ENCODE measurements at places on chromosomes 16 and 17. TPM values are rescaled to one million over a fixed set of nuclear protein-coding genes. Genes with fewer than 3 reads are reported as not detected.

DNA sequence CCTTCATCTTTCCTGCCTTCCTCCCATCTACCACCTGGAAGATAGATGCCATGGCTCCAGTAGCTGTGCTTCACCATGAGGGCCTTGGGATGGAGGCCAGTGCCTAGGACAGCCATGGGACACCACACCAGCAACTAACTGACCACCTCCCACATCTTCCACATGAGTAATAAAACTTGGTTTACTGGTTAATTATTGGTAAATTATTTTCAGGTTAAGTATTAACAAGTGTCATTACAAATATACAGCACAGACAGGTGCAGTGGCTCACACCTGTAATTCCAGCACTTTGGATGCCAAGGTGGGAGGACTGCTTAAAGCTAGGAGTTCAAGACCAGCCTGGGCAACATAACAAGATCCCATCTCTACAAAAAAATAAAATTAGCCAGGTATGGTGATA lies 14.0 kb downstream of the CDIP1 start:
- H3K4me1 ChIP-seq: peaks cover 3% of the 10 kb centered on the region
- no peak for DNase-seq
- H3K36me3 ChIP-seq: no peaks in the 10 kb centered on the region

DNA sequence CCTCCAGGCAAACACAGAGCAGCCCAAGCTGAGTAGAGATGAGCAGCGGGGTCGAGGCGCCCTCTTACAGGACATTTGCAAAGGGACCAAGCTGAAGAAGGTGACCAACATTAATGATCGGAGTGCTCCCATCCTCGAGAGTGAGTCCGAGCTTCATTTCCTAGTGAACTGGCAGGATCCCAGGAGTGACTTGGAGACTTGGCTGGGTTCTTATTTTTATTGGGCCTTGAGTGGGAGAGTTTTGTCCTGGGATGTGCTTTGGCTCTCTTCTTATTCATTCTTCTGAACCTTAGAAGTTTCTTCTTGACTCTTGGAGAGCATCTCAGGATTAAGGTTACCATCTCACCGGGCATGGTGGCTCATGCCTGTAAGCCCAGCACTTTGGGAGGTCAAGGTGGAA lies 27.2 kb upstream of the CDC6 start:
- H3K4me1 ChIP-seq: no peaks in the 10 kb centered on the region
- DNase-seq: no peak
- H3K27ac ChIP-seq: no peak overlapping the region
- no peak overlapping the region for H3K4me3 ChIP-seq
- peaks cover 12% of the 10 kb centered on the region for H3K36me3 ChIP-seq

DNA sequence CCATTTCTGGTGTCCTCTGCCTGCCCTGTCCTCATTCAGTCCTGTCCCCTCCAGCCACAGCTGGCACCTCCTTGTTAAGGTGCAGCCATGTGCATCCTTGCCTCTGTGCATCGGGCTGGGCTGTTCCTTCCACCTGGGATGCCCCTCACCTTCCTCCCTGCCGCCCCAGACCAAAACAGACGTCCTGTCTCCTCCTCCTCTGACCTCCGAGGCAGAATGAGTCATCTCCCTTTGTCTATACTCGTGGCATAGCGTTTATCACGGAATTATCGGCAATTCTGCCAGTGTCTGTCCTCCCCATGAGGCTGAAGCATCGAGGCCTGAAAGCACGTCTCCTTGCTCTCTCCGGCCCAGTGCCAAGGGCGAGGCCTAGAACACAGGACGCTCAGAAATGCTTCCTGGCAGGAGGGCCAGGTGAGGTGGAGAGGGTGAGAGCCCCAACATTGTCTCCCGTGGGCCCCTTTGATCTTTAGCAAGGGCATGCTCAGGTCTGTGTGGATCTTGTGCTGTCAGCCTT lies 4.6 kb downstream of the RAI1 start:
- peak; percentile 60 for DNase-seq
- H3K4me1 ChIP-seq: peaks cover 44% of the 10 kb centered on the region

DNA sequence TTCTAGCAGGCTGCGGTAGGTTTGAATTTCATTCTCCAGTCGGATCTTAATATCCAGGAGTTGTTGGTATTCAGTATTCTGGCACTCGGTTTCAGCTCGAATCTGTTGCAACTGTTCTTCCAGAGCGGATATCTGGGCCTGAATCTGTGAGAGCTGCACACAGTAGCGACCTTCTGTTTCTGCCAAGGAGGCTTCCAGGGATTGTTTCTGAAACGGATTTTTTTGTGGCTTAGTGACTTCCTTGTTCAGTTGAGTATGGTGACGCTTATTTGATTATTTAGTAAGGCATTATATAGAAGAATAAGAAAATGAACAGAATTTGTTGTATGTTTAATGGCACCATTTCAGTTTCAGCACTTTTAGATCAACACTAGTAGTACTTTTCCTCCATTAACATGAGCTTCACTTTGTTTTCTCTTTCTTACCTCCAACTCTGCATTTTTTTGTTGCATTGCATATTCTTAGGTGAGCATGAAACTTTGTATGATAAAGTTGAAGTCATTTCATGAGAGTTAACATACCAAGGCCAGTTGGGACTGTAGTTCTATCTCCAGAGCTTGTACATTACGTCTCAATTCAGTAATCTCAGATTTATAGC lies 2.8 kb downstream of the KRT10 start:
- DNase-seq: no peak
- no peaks in the 10 kb centered on the region for H3K36me3 ChIP-seq
- H3K4me1 ChIP-seq: no peaks in the 10 kb centered on the region
- peak overlapping the region; percentile 91 for H3K27ac ChIP-seq
- H3K4me3 ChIP-seq: peak overlapping the region; percentile 42

GRCh38 chr16:19888834-19889233 lies 4.2 kb upstream of the GPRC5B start:
- no peaks in the 10 kb centered on the region for H3K36me3 ChIP-seq
- peaks cover 23% of the 10 kb centered on the region for H3K27me3 ChIP-seq
- no peak overlapping the region for H3K4me3 ChIP-seq
- DNase-seq: no peak

- H3K4me3 ChIP-seq: no peak overlapping the region
- no peak overlapping the region for H3K27ac ChIP-seq
- no peaks in the 10 kb centered on the region for H3K36me3 ChIP-seq
Measured at GRCh38 chr16:86042393-86042792, 143.4 kb downstream of the IRF8 start.

DNA sequence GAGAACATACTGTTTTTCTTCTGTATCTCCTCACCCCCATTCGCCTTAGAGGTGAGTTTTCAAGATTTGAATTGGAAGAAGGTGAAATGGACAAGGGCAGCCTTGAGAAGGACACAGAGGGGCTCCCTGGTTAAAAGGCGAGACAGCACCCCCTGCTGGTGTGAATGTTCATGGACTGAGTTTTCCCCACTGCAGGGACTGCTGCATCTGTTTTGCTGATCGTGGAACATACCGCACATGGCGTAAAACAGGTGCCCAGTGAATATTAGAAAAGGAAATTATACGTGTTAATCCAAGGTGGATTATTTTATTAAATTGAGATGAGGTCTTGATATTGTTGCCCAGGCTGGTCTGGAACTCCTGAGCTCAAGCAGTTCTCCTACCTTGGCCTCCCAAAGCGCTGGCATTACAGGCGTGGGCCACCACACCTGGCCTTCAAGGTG lies 54.5 kb downstream of the NDE1 start:
- no peaks in the 10 kb centered on the region for H3K4me1 ChIP-seq
- no peak overlapping the region for H3K4me3 ChIP-seq
- H3K27me3 ChIP-seq: no peaks in the 10 kb centered on the region
- H3K36me3 ChIP-seq: peaks cover 70% of the 10 kb centered on the region
- no peak for DNase-seq

DNA sequence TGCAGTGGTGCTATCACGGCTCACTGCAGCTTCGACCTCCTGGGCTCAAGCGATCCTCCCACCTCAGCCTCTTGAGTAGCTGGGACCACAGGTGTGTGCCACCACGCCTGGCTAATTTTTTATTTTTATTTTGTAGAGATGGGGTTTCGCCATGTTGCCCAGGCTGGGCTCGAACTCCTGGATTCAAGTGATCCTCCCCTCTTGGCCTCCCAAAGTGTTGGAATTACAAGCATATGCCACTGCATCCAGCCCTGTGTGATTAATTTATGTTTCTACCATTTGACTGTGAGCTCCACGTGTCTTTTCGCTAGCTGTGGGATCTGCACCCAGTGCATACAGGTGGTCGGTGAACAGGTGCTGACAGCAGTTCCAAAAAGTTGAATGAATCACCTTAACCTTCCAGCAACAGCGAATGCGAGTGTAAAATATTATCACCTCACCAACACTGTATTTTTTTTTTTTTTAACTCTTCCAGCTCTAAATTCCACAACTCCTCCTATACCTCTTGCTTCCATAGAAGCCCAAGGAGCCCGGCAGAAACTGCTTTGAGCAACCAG lies 484 bp upstream of the NUDT7 start:
- no peak for DNase-seq
- H3K27me3 ChIP-seq: no peaks in the 10 kb centered on the region
- H3K4me3 ChIP-seq: no peak overlapping the region
- peaks cover 12% of the 10 kb centered on the region for H3K4me1 ChIP-seq
- H3K27ac ChIP-seq: no peak overlapping the region

GRCh38 chr16:30853758-30854157 lies 40.1 kb downstream of the BCL7C start:
- no peaks in the 10 kb centered on the region for H3K4me1 ChIP-seq
- no peaks in the 10 kb centered on the region for H3K36me3 ChIP-seq
- DNase-seq: no peak
- H3K27ac ChIP-seq: no peak overlapping the region
- no peak overlapping the region for H3K4me3 ChIP-seq

DNA sequence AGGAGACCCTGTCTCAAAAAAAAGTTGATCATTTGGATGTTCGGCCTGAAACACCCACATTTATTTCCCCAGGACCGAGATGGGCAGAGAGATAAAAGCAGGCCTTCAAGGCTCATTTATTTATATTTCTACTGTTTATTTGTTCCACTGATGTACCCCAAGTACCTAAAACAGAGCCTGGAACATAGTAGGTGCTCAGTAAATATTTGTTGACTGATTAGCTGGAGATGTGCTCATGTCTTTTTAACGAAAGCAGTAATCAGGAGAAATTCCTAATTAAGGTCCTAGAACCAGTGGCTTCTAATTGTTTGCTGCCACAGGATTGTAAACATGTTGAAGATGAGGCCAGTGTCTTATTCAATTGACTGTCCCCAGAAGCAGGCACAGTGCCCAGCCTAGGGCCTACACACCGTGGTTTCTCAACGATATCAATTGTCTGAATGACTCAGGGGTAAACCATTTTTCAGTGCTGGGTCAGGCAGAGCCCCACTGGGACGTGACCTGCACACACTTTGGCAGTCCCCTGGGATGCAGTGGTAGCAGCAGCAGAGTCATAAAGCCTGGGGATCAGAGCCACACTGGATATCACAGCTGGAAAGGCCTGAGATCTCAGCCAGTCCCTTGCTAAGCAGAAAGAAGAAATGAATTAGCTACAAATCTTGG lies 34.8 kb downstream of the SOST start:
- no peak for DNase-seq
- H3K27ac ChIP-seq: no peak overlapping the region

GRCh38 chr16:80993307-80993706 lies 13.4 kb downstream of the CMC2 start:
- H3K27ac ChIP-seq: peak overlapping the region; percentile 42
- H3K27me3 ChIP-seq: no peaks in the 10 kb centered on the region
- no peak for DNase-seq
- peaks cover 16% of the 10 kb centered on the region for H3K4me1 ChIP-seq
- H3K4me3 ChIP-seq: no peak overlapping the region
- peaks cover 13% of the 10 kb centered on the region for H3K36me3 ChIP-seq

- H3K27ac ChIP-seq: no peak overlapping the region
- H3K27me3 ChIP-seq: peaks cover 1% of the 10 kb centered on the region
- no peaks in the 10 kb centered on the region for H3K4me1 ChIP-seq
- peaks cover 31% of the 10 kb centered on the region for H3K36me3 ChIP-seq
Measured at GRCh38 chr17:81189670-81190530, 23.9 kb upstream of the AATK start.

- H3K27me3 ChIP-seq: no peaks in the 10 kb centered on the region
- DNase-seq: no peak
- H3K4me3 ChIP-seq: no peak overlapping the region
- no peak overlapping the region for H3K27ac ChIP-seq
Measured at GRCh38 chr16:29014561-29015069, 29.8 kb downstream of the LAT start.

DNA sequence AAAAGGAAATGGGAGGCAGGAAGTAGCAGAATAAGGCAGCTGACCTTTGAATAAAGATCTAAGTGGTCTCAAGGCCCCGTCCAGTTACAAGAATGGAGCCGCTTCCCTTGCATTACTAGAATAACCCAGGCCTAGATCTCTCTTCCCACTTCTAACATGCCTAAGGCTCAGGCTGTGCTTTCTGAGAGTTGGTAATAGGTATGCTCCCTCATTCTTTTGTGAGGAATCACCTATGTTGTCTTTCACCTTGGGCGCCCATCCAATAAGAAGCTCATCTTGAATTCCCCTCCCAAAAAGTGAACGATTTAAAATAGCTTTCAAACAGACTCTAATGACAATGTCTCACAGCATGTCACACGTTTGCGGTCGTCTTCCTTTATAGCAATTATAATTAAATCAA lies 101.2 kb downstream of the KCNJ2 start:
- H3K4me3 ChIP-seq: no peak overlapping the region
- no peak overlapping the region for H3K27ac ChIP-seq
- DNase-seq: no peak
- no peaks in the 10 kb centered on the region for H3K27me3 ChIP-seq
- H3K4me1 ChIP-seq: peaks cover 5% of the 10 kb centered on the region

- no peaks in the 10 kb centered on the region for H3K27me3 ChIP-seq
- H3K27ac ChIP-seq: peak overlapping the region; percentile 91
- H3K36me3 ChIP-seq: no peaks in the 10 kb centered on the region
- peaks cover 38% of the 10 kb centered on the region for H3K4me1 ChIP-seq
- peak; percentile 65 for DNase-seq
Measured at GRCh38 chr17:17682737-17683680, 1.8 kb downstream of the RAI1 start.

GRCh38 chr17:78675316-78675616 lies 98.1 kb upstream of the DNAH17 start:
- no peak overlapping the region for H3K4me3 ChIP-seq
- no peaks in the 10 kb centered on the region for H3K4me1 ChIP-seq
- no peak for DNase-seq
- H3K36me3 ChIP-seq: peaks cover 93% of the 10 kb centered on the region
- H3K27me3 ChIP-seq: no peaks in the 10 kb centered on the region

- no peaks in the 10 kb centered on the region for H3K36me3 ChIP-seq
- no peak overlapping the region for H3K27ac ChIP-seq
- DNase-seq: peak; percentile 5
- no peaks in the 10 kb centered on the region for H3K4me1 ChIP-seq
- peaks cover 32% of the 10 kb centered on the region for H3K27me3 ChIP-seq
Measured at GRCh38 chr17:74012465-74012864, 191.0 kb upstream of the RPL38 start.

YPEL3 gene
- polyA plus RNA-seq: 54.3 TPM

SETD1A gene
- 21.5 TPM for polyA plus RNA-seq

KRTAP9-1 gene
- not detected for polyA plus RNA-seq

WSCD1 gene
- 6.7 TPM for polyA plus RNA-seq

Data from left lung (tissue), 14 donors.